ENCODE measurements at places on chromosomes 16 and 17.

GRCh38 chr17:70365091-70365583 lies 195.8 kb downstream of the KCNJ2 start:
- DNase-seq: no peak

GRCh38 chr16:89473136-89473712 lies 17.1 kb downstream of the ANKRD11 start:
- no peak for DNase-seq

DNA sequence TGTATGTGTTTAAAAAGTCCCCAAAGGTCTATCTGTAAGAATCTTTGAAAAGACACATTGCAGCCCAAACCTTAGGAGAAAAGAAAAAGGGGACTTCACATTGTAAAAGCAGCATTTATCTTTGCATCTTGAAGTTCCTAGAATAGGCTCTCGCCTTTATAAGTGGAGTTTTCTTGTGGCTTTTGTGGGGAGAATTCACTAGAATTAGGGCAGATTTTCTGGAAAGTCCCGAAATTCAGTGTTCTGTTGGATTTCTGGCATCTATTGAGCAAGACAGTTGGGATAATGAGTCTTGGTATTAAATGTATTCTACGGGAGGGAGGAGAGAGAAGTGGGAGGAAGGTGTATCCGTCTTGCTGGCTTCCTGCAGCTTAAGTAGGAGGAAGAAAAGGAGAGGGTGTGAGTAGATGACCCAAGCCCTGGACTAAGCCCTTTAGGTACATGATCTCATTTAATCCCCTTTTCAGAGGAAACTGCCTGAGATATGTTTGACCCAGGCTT lies 62.6 kb downstream of the PRKCA start:
- DNase-seq: no peak

DNA sequence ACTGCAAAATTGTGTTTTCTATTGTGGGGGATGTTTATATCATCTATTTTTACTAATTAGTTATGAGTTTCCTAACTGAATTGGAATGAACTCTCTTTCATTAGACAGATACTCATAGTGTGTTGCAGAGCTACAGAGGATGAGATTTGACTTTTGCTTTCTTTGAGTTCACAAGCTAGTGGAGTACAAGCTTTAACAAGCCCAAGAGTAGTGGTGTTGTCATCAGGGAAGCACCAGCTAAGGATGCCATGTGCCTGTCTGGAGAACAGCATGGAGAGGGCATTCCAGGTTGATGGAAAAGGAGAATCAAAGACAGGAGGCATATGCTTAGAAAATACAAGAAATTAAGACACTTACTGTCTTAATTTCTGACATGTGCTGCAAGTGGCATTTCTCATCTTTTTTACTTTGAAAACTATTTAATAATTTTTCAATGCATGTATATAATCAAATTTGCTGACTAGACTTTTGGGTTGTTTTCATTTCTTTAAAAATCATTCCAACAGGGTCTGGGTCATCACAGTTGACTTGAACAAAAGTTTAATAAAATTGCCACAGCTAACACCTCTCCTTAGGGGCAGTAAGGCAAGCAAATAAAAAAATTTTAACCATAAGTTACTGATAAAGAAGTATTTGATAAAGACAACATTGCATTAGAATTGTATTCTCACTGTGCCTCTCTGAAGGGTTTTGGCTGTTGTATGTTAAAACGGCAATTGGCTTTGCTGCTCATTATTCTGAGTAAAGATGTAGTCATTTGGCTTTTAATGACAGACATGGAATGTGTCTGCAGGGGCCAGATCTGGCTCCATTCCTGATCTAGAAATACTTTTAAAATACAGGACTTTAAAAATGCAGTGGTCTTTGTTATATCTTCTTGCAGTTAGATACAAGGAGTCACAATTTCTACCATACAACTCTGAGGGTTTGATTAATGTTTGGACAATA lies 323.7 kb upstream of the CDH11 start:
- DNase-seq: no peak

DNA sequence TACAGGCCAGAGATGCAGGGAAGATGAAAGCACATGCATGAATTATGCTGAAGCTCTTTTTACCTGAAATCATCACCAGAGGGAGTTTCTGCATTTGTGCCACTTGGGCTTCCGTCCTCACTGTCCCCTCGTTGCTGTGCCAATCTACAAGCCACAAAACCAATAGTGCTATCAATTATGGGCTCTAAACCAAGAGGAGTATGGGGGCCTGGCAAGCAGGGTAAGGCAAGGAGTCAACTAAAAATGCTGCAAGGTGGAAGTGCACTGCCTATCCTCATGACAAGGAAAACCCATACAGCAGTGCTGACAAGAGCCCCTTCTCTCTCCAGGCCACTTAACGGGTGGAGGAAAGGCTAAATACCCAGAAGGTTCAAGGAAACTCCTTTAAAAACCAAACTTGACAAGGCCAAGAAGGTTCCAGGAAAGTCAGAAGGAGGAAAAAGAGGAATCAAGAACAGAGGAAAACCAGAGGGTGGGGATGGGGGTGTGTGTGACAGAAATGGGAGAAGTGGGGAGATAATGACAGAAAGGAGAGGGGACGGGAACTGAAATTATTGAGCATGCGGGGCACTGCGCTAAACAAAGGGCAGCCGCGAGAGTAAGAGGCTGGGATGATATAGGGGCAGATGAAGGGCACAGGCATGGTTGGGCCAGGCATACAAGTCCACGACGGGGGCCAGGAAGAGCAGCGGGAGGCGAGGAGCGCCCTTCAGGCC lies 674 bp downstream of the C17orf75 start:
- DNase-seq: no peak
